ENCODE measurements at places on chromosomes 6 and 20.

DNA sequence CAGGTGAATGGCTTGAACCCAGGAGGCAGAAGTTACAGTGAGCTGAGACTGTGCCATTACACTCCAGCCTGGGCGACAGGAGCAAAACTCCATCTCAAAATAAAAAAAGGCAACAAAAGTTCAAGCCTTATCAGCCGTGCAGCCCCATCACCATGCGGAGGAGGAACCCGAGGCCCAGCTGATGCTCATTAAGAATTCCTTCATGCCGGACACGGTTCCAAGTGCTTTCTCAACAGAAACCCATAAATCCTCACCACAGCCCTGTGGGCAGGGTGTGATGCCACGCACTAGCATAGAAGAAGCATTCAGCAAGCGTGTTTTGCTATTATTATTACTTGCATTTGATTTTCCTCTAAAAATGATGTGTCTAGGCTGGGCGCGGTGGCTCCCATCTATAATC lies 56.3 kb downstream of the PREX1 start:
- DNase-seq: no peak

GRCh38 chr6:16836144-16836981 lies 75.1 kb upstream of the ATXN1 start:
- no peak for DNase-seq

- no peak for DNase-seq
Measured at GRCh38 chr20:35491823-35492222, 36.4 kb downstream of the CEP250 start.

GRCh38 chr20:41055679-41056078 lies 27.1 kb downstream of the TOP1 start:
- no peak for DNase-seq

DNA sequence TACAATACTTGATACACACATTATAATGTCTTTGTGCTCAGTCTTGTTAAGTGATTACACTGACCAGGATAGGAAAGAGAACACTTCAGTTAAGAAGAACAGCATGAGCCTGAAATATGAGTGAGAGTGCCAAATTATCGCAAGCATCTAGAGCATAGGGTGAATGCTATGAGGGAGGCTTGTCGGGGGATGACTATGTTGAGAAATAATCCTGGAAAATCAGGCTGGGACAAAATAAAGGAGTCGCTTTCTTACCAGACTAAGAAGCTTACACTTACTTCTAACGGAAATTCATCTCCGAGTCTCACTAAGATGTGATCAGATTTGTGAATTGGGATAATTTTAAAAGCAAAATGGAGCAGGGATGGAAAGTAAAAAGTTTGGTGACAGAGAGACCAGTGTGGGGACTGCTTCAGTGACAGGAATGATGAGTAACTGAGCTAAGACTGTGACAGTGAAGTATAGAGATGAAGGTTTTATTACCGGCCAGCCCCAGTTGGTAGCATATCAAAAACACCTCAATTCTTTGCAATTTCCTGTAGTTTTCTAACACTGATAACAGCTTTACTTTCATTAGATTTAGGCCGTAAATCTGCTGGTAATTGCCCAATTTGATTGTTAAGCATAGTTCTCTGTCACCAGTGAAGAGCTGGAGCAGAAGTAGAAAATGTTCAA lies 48.4 kb upstream of the DEFB112 start:
- no peak for DNase-seq

DNA sequence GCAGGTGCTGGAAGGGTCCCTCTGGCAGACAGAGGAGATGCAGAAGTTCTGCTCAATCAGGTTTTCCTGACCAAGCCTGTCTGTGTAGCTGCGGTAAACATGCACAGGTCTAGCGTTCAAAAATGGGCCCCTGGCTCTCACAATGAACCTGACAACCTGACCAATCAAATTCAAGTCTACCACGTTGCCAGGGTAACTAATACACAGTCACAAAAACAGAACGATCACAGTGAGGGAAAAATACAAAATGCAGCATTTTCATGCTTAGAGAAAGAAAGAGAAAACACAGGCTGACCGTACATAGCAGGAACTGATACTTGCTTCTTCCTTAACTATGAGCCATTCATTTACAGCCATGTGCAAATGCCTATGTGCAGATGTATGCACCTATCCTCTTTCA lies 353.1 kb upstream of the TSHZ2 start:
- no peak for DNase-seq

GRCh38 chr6:15512721-15513120 lies 150.1 kb downstream of the DTNBP1 start:
- no peak for DNase-seq

GRCh38 chr6:22878324-22878701 lies 308.9 kb downstream of the HDGFL1 start:
- no peak for DNase-seq

DNA sequence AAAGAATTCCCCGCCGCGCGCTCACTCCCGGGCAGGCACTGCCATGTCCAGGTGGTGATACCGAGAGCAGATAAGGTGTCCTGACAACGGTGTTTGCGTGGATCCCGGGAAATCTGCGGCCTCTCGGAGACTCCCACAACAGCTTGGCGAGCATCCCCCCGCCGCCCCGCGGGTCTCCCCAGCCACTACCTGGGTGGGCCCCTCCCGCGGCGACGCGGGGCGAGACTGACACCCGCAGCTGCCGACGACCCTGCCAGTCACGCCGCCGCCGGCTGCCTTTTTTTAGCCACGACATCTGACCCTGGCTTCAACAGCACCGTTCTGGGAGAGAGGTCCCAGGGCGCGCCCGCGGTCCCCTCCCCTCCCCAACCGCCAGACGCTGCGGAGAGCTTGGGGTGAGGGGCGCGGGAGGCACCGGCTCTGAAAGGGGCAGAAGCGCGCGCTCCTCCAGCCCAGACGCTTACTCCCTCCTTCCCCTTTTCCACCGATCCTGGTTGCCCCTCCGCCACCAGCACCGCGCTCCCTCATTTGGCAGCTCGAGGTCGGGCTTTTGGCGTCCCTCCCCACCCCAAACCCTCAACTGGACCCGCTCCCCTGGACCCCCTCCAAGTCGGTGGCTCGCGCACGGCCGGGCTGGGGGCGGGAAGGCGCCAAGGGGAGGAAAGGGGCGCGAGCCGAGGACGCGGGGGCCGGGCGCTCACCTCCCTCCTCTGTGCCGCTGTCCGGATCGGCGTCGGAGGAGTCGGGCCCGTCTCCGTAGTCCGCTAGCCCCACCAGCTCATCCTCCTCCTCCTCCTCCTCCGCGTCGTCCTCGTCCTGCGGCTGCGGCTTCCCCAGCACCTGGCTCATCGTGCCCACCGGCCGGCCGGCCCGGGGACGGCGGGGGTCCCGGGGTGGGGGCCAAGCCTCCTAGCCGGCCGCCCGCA lies 665 bp downstream of the RRAGD start:
- no peak for DNase-seq

GRCh38 chr6:137680705-137681346 lies 186.2 kb upstream of the TNFAIP3 start:
- no peak for DNase-seq

- no peak for DNase-seq
Measured at GRCh38 chr20:54624706-54625390, 149.5 kb downstream of the DOK5 start.

DNA sequence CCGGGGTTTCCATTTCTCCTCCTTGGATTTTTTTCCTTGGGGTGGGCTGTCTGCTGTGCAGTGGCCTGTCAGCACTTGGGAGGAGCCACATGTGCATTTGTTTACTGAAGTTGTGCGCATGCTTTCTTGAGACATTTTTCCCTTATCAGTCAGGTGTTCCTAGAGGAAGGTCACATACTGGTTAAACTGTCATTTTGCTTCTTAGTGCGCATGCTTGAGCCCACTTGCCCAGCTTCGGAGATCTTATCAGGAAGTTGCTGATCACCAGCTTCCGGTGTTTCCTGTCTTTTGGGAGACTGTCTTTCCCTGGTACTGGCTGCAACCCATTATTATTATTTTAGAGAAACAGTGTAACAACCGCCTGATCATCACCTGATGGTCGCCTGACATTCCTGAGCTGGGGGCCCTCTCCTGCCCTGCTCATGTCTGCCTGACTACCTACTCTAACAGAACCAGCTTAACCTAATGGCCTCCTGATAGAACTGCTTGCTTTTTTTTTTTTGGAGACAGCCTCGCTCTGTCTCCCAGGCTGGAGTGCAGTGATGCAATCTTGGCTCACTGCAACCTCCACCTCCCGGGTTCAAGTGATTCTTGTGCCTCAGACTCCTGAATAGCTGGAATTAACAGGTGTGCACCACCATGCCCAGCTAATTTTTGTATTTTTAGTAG lies 378 bp upstream of the ERVFRD-1 start:
- no peak for DNase-seq

GRCh38 chr6:143449714-143450452 lies 612 bp downstream of the ADAT2 start:
- no peak for DNase-seq

DNA sequence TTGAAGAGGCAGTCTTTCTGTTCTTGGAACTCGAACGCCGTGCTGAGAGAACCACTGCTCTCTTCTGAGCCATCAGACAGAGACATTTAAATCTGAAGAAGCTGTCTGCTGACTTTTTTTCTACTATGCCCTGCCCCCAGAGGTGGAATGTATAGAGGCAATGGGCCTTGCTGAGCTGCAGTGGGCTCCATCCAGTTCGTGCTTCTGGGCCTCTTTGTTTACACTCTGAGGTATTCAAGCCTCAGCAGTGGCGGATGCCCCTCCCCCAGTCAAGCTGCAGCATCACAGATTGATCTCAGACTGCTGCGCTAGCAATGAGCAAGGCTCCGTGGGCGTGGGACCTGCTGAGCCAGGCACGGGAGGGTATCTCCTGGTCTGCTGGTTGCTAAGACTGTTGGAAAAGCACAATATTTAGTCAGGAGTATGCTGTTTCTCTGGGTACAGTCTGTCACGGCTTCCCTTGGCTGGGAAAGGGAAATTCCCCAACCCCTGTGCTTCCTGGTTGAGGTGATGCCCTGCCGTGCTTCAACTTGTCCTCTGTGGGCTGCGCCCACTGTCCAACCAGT lies 526.8 kb downstream of the CD109 start:
- DNase-seq: no peak

DNA sequence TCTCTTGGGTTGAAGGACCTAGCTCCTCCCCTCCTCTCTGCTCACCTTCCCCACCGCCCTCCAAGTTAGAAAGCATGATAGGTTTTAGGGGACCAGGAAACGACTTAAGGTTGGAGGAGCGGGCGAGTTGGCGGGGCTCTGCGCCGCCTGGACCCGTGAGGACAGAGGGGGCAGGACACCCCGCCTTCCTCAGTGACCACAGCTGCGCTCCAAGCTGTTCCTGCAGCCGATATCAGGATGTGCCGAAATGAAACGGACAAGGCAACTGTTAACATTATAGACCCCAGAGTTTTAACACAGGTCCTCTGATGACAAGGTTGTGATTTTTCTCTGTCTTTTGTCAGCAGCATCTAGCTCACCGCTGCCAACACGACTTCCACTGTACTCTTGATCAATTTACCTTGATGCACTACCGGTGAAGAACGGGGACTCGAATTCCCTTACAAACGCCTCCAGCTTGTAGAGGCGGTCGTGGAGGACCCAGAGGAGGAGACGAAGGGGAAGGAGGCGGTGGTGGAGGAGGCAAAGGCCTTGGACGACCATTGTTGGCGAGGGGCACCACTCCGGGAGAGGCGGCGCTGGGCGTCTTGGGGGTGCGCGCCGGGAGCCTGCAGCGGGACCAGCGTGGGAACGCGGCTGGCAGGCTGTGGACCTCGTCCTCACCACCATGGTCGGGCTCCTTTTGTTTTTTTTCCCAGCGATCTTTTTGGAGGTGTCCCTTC lies at the start of gene GRM1:
Gene GRM1, plus strand, starts transcription at position 212 of the 722 bp plus-strand sequence. Its CDS starts 456 bp downstream, at position 668.
- DNase-seq: no peak

- DNase-seq: no peak
Measured at GRCh38 chr6:71287038-71287437, 1.6 kb upstream of the OGFRL1 start.

- no peak for DNase-seq
Measured at GRCh38 chr6:138970856-138971425, 17.1 kb downstream of the REPS1 start.

DNA sequence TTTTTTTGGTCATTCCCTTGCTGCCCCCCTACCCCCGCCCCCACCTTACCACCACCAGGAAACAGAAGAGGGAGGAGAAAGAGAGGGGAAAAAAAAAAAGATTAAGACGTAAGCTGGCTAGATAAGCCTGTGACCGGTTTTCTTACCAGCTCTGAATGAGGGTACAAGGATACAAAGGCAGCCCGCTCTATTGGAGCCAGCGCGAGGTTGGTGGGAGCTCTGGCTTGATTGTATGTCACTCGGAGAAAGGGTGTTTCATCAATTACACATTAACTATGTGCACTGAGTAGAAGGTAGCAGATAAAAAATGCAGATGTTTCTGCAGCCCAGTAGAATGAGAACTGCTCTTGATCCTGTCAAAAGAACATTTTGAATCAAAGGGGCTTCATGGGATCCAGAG lies 28.6 kb upstream of the OLIG3 start:
- DNase-seq: no peak

GRCh38 chr20:54382419-54382818 lies 93.0 kb upstream of the DOK5 start:
- no peak for DNase-seq

- DNase-seq: no peak
Measured at GRCh38 chr20:19886661-19887288, 128.7 kb downstream of the RIN2 start.

GRCh38 chr6:115969207-115969929 lies 91.3 kb downstream of the FRK start:
- DNase-seq: no peak

DNA sequence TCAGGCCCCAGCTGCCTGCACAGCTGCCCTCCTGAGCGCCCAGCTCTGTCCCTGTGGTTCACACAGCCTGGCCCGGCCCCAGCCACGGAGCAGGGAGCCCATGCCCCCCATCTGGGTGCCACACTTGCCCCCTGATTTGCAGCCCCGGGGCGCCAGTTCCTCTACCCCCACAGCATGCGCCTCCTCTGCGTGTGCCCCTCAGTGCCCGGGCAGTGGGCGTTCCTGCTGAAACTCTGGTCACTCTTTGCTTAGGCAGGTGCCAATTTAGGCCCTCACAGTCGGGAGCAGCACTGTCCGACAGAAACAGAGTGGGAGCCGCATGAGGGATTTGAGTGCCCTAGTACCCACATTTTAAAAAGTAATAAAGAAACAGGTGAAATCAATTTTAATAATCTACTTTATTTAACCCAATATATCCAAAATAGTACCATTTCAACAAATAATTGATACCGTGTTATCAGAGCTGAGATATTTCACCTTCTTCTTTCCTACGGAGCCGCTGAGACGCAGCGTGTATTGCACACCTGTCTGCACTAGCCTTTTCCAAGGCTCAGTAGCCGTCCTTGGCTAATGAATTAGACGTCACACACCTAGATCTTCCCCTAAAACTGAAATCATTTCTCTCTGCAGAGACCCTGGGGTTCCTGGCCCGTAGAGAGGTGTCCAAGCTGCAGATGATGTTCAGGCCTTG lies 106.4 kb downstream of the ASXL1 start:
- no peak for DNase-seq

- DNase-seq: no peak
Measured at GRCh38 chr6:88587150-88587520, 376.3 kb downstream of the RNGTT start.

GRCh38 chr6:143708889-143709288 lies 31.1 kb downstream of the PHACTR2 start:
- DNase-seq: no peak

DNA sequence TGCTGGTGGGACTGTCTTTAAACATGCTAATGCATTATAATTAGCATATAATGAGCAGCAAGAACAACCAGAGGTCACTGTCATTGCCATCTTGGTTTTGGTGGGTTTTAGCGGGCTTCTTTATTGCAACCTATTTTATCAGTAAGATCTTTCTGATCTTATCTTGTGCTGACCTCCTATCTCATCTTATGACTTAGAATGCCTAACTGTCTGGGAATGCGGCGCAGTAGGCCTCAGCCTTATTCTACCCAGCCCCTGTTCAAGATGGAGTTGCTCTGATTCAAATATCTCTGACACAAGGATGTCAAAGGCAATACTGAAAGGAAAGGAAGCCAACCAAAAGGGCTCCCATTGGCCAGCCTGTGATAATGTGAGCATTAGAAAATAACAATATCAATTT lies 29.8 kb upstream of the SEC63 start:
- no peak for DNase-seq

Measured in cortex of kidney (tissue), 1 donor.